T-cell (primary cell): ENCODE measurements at places on chromosomes 3 and 15.

DNA sequence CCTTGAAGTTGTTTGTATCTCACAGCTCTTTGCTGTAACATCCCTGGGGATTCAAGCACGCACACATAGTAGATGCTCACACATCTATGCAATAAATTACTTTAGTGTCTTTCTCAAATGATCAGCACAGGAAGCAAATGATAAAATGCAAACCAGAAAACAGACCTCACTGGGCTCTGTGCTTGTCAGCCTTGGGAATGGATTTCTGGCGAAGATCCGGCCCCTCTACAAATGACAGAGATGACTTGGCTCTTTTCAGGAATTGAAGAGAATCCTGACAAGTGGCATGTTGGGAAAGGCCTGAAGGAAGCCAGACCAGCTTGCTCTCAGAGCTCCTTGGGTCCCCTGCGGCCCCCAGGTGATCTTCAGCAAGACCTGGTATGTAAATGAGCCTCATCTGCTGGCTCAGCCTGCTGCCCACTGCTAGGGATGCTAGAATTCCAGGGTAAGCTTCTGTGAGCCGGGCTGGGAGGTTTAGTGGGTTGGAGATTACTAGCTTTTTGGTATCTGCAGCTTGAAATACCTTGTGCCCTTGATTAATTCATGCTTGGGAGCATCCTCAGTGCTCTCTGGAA lies 54.1 kb downstream of the LPP start:
- no peak for DNase-seq

GRCh38 chr3:32996048-32996754 lies 44.8 kb downstream of the CCR4 start:
- DNase-seq = no peak

- no peak for DNase-seq
Observed at GRCh38 chr3:97481416-97481815, 283.1 kb upstream of the ARL6 start.

GRCh38 chr3:128178782-128179483 lies 25.7 kb downstream of the EEFSEC start:
- DNase-seq = no peak

GRCh38 chr3:41247055-41248004 lies 48.0 kb downstream of the CTNNB1 start:
- no peak for DNase-seq
